ENCODE measurements at places on chromosomes 12 and 14.

GRCh38 chr12:29719381-29719780 is 64.4 kb downstream of the TMTC1 start:
- no peak for DNase-seq

GRCh38 chr12:115891556-115892164 is 385.8 kb downstream of the MED13L start:
- no peak for DNase-seq

- DNase-seq, result peak; percentile 4
Measured at GRCh38 chr14:21894003-21894897, 220.6 kb upstream of the OR4E1 start.

DNA sequence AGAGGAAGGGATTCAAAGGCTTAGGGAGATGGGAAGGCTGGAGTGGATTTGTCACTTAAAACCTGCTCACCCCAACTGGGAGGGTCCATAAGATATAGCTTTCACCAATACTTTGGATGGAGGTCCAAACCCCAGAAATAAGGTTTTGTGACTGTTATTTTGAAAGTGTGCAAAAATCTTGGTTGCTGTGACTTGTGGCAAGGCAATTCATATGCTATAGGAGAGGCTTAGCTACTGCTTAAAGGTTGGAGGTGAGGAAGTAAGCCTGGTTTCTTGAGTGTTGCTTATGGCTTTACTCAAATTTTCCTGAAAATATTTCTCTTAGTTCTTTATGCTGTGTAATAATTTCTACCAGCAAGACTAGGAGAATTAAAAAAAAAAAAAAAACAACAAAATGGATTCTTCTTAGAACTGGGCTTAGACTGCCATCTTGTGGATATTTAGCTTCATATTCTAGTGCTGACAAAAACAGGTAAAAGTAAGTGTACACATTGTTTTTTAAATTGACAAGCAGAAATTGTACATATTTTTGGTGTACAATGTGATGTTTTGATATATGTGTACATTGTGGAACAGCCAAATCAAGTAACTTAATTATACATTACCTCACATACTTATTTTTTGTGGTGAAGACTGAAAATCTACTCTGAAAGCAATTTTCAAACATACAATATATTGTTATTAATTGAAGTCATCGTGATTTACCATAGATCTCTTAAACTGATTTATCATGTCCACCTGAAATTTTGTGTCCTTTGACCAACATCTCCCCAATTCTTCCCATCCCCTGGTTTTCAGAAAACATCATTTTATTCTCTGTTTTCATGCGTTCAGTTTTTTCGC is 23.0 kb downstream of the PDE6H start:
- peak; percentile 49 for DNase-seq

DNA sequence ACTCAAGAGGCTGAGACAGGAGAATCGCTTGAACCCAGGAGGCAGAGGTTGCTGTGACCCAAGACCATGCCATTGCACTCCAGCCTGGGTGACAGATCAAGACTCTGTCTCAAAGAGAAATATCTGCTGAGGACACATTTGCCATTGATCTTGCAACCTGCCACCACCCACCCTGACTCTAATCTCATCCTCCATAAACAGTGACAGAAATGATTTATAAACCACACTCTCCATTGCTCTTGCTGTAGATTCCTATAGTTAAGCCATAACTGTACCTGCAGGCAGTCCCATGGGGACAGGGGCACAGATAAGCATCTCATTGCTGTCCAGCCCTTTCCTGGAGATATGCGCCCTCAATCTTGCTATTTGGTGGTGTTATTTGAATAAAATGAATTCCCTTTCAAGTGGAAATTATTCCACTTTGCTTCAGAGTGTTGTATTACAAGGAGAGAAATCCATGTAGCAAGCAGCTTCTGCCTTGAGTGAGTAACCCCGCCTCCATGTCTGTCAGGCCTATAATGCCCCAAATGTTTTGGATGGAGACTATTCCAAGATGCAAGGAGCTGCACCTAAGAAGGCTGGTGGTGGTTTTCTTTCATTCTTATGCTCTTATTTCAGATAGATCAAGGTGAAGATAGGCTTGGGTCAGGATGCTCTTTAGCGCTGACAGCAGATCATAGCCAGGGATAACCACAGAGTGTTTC is 3.0 kb upstream of the ZDHHC22 start:
- DNase-seq, result no peak

DNA sequence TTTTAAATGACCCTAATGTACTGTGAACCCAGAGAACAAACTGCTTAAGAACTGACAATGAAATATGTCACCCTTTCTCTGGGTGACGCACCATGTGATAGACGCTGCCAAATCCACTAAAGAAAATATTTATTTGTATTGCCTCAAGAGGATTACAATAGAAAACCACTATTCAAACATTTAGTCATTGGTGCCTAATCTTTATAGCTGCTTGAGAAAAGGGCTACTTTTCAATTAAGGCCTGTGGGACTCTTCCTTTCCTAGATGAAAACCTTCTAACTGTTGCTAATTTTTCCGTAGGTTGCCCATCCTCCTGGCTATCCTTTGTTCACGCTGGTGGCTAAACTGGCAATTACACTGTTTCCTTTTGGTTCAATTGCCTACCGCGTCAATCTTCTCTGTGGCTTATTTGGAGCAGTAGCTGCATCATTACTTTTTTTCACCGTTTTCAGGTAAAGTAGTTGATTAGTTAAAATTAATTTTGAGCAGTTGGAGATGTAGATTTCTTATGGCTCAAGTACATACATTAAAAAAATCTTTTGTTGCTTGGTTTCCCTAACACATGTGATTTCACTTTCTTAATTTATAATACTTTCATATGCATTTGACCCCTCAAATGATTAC is 6.0 kb downstream of the TMEM260 start:
- no peak for DNase-seq

GRCh38 chr12:82687021-82688011 is 610 bp downstream of the TMTC2 start:
- DNase-seq, result no peak

GRCh38 chr12:62767496-62767895 is 167.5 kb downstream of the PPM1H start:
- no peak for DNase-seq

Measured in K562 (cell line).